Bronchial smooth muscle cell (primary cell): ENCODE measurements at places on chromosomes 6 and 20. TPM values are rescaled to one million over a fixed set of nuclear protein-coding genes. Genes with fewer than 3 reads are reported as not detected.

Gene CALHM4
- not detected in 2 replicates for total RNA-seq

Gene TLDC2
- total RNA-seq = 0.09 and 0.32 TPM in 2 replicates

Gene C20orf96
- total RNA-seq = 3.2 and 3.6 TPM in 2 replicates

Gene FAM217A
- total RNA-seq = not detected in 2 replicates

Gene C6orf15
- total RNA-seq = not detected in 2 replicates

Gene TUBB2A
- total RNA-seq = 27.7 and 44.1 TPM in 2 replicates

Gene CCR6
- not detected in 2 replicates for total RNA-seq

Gene LY6G6D
- 0.47 TPM in 1 of 2 replicates, not detected in the other for total RNA-seq

Gene DDX43
- total RNA-seq = 0.32 TPM in 1 of 2 replicates, not detected in the other
